ENCODE measurements at places on chromosomes 1 and 21.

- no peak for DNase-seq
Observed at GRCh38 chr1:47738560-47739182, 258.5 kb downstream of the TRABD2B start.

DNA sequence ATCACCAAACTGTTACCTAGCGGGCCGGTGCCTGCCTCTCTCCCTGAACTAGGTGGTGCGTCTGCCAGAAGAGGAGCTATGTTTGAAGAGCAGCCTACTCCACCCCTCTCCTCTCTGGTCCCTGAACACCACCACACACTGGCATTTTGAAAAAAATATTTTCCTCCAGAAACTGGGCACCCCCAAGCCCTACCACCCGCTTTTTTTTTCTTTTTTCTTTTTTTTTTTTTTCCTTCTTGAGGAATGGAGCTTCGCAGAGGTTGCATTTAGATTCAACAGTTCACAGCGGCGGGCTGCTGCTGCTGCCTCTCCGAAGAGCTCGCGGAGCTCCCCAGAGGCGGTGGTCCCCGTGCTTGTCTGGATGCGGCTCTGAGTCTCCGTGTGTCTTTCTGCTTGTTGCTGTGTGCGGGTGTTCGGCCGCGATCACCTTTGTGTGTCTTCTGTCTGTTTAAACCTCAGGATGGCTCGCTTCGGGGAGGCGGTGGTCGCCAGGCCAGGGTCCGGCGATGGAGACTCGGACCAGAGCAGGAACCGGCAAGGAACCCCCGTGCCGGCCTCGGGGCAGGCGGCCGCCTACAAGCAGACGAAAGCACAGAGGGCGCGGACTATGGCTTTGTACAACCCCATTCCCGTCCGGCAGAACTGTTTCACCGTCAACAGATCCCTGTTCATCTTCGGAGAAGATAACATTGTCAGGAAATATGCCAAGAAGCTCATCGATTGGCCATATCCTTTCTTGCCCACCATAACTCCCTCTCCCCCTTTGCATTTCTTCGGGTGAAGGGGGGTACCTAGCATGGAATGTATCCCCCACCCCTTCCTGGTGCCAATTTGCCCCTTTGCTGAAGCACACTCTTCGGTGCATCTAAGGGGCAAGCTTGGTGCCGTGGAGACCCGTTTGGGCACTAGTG lies at the start of gene CACNA1E:
TSS of gene CACNA1E (plus strand) at position 233 of the 911 bp plus-strand sequence. CDS start at position 461, 228 bp downstream.
- DNase-seq: no peak

DNA sequence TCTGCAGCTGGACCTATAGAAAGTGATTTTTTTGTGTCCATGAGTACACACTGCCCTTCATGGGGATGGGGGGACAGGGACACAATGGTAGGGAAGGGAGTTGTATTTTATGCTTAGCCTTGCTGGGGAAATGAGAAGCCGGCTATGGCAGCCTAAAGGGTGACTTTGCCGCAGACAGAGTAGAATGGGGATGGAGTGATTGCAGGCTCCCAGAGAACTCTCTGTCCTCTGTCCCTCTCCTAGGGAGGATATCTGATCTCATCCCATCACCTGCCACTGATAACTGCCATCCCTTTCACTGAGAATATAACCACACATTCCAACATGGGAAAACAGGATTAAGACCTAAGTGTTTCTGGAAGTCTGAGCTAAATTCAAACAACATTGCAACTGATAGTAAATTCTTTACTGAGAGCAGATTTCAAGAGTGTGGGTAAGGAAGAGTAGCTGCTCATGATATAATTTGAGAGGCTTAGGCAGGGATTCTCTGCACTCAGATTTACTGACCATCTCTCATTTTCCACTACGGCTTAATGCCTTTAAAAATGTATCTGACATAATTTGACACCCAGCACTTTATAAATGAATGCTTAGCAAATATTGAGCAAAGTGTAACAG lies 13.9 kb downstream of the SH2D1B start:
- no peak for DNase-seq

DNA sequence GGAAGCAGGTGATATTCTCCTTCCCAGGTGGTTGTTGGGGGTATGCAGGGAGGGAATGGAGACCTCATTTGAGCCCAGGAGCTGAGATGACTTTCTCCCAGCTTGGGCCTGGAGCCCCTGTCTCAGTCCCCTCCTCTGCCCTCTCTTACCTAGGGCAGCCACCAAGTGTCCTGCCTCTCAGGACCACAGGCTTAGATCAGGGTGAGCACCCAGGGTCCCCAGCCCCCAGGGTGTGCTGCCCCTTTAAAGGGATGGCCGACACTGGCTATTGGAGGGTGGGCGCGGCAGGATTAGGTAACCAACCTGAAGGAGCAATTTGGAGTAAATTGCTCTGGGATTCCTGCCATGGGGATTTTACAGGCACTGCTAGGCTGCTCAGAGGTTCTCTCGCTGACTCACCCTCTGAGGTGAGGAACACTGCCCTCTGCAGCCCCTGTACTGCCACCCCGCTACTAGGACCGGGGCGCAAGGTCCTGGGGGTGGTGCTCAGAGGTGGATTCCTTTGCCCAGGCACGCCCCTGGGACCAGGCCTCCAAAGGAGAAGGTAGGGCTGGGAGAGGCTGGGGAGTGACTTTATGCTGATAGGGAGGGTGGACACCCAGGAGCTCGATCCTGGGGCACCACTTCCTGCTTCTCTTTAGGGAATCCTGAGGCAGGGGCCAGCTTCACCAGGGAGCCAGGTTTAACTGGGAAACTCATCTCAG lies 1.5 kb downstream of the RPS6KA1 start:
- peak; percentile 25 for DNase-seq

DNA sequence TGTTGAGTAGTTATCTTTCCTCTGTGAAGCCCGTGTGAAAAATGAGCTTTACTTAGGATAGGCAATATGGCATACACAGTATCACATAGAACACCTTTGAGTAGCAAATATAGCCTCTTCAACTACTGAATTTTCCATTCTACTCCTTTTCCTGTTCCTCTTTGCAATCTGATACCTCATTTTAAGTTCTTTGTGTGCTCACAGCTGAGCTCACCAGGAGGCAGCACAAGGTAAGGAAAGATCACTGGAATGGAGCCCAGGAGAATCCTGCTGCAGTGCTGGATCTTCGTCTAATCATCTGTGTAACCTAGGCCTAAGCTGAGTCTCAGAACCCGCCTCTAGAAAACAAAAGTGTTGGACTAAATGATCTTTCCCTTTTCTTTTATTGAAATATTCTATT lies 171.0 kb downstream of the LRRC40 start:
- DNase-seq: no peak

GRCh38 chr1:117794073-117794472 lies 135.3 kb downstream of the GDAP2 start:
- no peak for DNase-seq

DNA sequence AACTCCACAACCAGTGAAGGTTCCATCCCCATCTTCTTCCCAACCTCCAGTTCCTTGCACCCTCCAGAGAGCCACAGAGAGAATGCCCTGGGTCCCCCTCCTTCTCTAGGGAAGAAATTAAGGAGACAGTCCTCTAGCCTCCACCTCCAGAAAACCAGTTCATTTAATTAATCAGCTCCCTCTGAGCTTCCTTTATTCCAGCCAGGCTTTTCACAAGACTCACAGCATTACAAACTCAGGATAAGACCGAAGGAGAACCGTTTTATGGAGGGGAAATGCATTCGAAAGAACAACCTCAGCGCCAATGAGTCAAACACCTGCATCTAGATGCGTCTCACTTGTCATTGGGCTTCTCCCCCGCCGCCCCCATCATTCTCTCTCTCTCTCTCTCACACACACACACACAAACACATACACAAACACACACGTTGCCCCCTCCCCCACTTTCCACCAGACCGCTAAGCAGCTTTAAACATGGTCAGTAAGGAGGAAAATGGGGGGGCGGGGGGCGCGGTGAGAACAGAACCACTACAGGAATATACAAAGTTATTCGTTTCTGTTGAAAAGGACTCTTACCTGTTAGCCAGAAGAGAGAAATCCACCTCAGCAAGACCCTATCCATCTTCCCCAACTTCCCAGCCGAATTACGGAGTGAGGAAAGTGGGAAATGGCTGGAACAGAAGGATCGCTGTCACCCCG lies 544 bp downstream of the ILDR2 start:
- DNase-seq: peak; percentile 60

DNA sequence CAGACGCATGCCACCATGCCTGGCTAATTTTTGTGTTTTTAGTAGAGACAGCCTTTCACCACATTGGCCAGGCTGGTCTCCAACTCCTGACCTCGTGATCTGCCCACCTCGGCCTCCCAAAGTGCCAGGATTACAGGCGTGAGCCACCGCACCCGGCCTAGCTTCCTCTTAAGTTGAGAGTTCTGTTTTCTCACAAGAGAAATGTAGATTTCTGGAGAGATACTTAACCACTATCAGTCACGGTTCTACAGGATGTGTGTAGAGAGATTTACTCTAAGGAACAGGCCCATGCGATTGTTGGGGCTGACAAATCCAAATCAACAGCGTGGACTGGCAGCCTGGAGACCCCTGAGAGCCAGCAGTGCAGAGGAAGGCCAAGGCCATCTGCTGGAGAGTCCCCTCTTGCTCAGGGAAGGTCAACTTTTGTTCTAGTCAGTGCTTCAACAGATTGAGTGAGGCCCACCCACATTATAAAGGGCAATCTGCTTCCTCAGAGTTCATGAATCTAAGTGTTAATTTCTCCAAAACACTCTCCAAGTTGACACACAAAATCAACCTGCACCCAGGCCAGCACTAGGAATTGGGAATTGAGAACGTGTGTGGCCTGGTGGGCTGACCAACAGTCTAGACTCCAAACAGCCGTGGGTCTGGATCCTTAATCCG lies 38.7 kb downstream of the CHAF1B start:
- DNase-seq: no peak

DNA sequence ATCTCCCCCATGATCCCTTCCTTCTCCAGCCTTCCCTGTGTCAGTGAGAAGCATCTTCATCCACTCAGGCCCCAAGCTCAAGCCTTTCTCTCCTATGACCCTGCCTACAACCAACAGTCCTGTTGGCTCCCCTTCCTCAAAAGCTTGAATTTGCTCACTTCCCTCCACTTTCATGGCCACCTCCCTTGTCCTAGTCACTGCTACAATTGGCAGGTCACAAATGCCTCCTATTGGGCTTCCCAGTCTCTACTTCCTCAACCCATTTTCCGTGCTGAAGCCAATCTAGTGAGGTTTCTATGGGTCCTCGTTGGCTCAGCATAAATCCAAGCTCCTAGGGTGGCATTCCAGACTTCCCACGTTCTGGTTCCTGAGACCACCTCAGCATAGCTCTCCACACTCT lies 40.2 kb upstream of the SLC6A9 start:
- DNase-seq: no peak

- DNase-seq: no peak
Observed at GRCh38 chr21:14116080-14116481, 94.7 kb downstream of the LIPI start.

DNA sequence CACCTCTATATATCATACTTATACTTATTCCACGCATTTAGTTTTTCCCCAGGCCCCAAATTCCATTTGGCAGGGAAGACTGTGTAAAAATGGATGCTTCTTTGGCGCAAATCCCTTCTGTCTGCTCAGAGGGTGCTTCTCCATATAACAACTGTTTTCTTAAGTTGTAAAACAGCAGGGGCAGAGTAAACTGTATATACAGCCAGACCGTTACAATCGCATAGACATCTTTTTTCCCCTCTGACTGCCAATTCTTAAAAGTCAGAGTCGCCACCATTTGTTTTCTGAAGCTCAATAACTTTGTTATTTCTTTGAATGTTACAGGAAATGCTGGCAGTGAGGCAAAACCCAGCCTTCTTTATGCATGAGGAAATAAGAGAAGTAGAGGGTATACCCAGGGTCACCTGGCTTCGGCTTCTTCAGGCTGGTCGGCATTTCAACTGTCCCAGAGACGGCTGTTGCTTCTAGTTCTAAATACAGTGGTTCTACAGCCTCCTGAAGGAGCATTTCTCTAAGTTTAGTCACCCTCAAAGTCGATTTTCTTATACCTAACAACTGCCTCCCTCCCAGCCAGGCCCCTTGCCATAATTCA lies 188.4 kb downstream of the CLIC6 start:
- DNase-seq: no peak

DNA sequence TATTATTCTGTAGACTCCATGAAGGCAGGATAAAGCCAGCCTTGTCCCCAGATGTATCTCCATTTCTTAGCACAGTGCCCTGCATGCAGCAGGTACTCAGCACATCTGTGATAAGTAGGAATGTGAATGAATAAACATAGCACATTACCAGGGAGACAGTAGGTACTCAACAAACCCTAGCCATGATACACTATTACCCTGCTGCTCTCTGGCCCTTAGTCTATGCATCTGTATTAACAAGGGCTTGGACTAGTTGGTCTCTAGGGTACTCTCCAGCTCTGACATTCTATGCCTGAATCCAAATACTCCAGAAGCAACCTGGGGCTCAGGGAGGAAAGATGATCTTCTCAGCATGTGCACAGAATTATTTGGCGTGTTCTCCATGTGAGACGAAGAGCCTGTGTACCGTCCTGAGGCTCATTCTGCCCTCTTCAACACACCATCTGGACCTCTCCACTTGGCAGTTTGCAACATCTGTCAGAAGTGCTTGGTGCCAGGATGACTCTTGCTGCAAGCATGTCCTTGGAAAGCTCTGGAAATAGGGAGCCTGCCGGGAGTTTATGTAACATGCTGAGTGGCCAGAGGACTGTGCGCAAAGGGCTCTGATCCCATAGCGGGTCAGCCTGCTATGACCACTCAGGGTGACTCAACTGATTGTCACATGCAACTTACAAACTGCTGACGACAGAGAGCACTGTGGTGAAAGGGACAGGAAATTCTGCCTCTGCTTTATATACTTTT lies 228.2 kb upstream of the USP24 start:
- DNase-seq: no peak

DNA sequence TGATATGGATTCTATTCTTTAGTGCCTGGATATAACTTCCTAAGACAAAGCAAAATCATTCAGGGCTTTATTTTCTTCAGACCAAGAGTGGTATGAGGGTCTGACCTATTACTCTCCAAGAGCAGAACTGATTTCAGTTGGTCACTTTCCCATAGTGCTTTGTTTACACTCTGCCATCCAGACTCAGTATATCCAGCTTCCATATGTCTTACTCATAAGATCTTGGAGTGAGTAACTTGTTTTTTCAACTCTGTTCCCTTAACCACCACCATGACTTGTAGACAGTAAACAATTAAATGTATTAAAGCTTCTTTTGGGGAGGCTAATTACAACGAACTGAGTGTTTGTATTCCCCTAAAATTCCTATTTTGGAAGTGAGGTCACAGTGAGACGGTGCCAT lies 83.4 kb downstream of the USP24 start:
- DNase-seq: no peak

- no peak for DNase-seq
Observed at GRCh38 chr1:71651214-71651613, 570.4 kb upstream of the ZRANB2 start.

- no peak for DNase-seq
Observed at GRCh38 chr21:45866551-45866950, 115.0 kb upstream of the COL6A1 start.

GRCh38 chr1:216387782-216388181 lies 35.5 kb downstream of the USH2A start:
- no peak for DNase-seq

DNA sequence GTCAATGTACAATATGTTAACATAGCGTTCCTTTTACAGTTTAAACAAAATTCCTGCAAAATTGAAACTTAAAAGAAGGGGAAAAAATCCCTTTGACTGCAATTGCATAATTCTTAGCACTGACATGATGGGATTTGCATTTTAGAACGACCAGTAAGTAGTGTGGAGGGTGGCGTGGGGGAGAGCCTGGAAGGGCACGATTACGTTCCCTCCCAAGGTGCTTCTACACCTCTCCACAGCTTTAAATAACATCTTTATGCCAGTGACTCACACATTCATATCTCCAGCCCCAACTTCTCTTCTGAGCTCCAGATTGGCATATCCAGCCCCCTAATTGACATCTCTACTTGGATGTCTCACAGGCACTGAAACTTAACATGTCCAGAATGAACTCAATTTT lies 64.3 kb downstream of the OLFML3 start:
- no peak for DNase-seq

- DNase-seq: no peak
Observed at GRCh38 chr1:23187637-23188036, 19.0 kb upstream of the LUZP1 start.
